Activated T-cell treated with anti-CD3 and anti-CD28 coated beads for 48 hours (primary cell): ENCODE measurements at places on chromosomes 7 and 10.

- no peak for DNase-seq
Observed at GRCh38 chr10:123637326-123637880, 28.8 kb upstream of the GPR26 start.

- peak; percentile 23 for DNase-seq
Observed at GRCh38 chr10:22655312-22655981, 58.9 kb downstream of the PIP4K2A start.

DNA sequence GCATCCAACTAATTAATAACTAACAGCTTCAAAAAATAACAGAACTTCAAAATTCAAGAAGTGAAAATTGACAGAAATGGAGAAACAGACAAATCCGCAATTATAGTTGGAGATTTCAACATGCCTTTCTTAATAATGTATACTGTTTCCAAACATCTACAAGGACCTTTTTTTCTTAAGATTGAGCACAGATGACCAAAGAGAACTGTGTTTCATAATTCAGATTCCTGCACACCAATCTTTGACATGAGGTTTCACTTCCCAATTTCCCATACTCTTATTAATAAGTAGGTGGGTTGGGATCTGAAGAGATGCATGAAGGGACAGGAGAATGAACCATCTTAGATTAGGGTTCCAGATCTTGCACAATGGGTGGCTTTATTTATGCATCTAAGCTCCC is 24.9 kb upstream of the GIMAP7 start:
- no peak for DNase-seq

- no peak for DNase-seq
Observed at GRCh38 chr10:96306516-96306915, 2.3 kb downstream of the DNTT start.

DNA sequence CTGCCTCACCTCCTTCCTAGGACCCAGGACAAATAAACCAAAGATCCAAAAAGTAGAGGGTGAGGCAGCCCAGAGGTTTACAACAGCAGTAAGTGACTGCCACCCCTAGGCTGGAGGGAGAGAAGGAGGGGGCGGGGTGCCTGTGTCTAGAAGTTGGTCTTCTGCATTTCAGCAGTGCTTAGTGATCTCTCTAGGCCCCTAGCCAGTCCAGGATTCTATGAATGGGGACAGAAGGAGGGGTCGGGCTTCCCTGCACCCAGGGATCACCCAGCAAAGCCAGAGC is 62.8 kb upstream of the KDM7A start:
- DNase-seq, result no peak

DNA sequence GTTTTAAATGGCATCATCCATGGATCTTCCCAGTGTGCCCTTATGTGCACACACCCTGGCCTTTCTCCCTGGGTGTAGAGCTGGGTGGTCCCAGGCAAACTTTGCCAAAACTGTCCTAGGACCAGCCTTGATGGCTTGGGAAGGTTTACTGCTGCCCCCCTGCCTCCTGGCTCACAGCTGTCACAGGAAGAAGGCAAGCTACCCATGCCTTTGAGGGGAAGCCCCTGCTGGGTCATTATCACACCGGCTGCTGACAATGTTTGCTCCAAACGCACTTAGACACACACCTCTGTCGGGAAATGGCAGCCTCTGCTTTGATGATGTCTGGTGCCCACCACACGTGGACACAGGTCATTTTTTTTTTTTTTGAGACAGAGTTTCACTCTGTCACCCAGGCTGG is 25.2 kb upstream of the FIGNL1 start:
- DNase-seq, result no peak

DNA sequence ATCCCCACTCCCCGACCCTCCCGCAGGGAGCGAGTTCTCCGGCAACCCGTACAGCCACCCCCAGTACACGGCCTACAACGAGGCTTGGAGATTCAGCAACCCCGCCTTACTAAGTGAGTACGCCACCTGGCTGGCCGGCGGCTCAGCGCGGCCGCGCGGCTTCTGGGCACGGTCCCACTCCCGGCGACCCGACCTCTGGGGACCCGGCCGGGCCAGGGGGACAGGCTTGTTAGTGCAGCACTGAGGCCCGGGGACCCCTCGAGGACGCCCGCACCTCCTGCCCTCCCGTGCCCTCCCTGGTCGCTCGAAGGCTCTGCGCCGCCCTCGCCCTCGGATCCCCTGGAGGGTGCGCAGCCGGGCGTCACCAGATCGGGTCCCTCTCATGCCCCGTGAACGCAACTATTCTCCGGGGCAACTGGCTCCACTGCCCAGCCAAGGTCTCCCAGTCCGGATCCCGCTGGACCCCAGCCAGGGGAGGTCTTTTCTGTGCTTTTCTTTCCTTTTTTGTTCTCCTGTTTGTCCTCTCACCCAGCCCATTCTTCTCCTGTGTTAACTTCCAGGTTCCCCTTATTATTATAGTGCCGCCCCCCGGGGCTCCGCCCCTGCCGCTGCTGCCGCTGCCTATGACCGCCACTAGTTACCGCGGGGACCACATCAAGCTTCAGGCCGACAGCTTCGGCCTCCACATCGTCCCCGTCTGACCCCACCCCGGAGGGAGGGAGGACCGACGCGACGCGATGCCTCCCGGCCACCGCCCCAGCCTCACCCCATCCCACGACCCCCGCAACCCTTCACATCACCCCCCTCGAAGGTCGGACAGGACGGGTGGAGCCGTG is 81.8 kb downstream of the PAX2 start:
- no peak for DNase-seq
